ENCODE measurements at places on chromosomes 11 and 22.
A peak's percentile ranks its signal among the peaks of the same experiment; 100 is the strongest.

DNA sequence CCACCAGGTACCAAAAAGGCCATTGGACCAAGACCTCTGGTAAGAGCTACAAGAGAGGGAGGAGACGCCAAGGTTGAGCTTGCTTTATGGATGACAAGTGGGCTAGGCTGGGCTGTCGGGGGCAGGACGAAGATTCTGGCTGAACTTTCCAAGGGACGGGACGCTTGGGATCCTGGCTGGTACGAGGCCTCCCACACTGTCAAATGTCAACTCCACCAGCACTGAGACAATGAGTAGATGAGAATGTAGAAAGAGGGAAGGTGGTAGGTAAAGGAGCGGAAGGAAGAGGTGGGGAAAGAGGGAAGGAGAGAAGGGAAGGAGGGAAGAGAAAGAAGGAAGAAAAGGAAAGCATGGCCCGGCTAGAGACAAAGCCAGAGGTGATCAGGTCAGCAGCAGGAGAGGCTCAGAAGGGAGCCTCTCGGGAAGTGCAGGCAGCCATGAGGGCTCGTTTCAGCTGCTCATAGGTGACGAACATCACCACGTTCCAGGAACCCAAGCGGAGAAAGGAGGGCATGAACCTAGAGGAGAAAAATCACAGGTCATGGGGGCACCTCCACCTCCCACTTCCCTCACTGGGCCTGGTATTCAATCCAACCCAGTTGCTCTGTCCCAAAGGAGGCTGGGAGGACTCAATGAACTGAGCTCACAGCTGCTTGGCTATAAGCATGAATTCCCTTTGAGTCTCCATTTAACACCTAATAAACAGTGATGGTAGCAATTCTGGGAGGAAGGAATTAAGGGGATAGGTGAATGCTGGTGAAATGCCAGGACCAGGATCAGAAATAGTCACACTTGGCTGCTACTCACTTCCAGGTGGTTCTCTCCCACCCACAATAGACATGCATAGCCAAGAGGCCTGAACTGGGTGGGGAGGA is 7.8 kb downstream of the UCP2 start:
- DNase-seq, result peak; percentile 90

GRCh38 chr11:8262552-8263108 is 1.0 kb downstream of the LMO1 start:
- DNase-seq, result no peak

- DNase-seq, result no peak
Observed at GRCh38 chr11:2796508-2797113, 89.0 kb downstream of the CDKN1C start.

DNA sequence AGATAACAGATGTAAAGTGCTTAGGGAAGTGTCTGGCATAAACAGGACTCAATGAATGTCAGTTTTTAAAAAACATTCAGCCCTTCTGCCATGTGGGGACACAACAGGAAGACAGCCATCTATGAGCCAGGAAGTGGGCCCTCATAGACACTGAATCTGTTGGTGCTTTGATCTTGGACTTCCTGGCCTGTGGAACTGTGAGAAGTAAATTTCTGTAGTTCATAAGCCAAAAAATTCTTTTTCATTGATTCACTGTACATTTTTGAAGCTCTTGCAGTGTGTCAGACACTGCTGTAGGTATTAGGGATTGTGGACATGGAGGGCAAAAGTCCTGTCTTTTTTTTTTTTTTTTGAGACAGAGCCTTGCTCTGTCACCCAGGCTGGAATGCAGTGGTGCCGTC is 188.6 kb downstream of the HIPK3 start:
- no peak for DNase-seq

- no peak for DNase-seq
Observed at GRCh38 chr11:19524171-19524671, 188.4 kb upstream of the NAV2 start.
